ENCODE measurements at places on chromosomes 6 and 20.
A peak's percentile ranks its signal among the peaks of the same experiment; 100 is the strongest.

- no peak for DNase-seq
These were observed 39.6 kb downstream of the TFEB start for GRCh38 chr6:41695825-41696224.

DNA sequence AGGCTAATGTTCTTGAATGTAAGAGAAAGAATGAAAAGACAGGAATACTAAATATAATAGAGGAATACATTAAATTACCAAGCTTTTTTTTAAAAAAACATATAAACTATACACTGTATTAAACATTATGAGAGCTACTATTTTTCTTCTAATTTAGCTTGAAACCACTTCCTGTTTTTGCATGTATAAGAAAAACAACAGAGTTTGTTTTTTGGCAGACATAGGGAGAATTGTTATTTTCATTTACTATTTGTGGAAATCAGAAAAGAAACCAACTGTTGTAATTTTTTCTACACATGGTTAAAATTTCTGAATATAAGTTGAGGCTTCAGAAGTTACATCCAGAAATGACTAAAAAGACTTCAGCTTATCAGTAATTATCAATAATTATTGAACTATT lies 991.8 kb upstream of the GJE1 start:
- DNase-seq = no peak

- DNase-seq = no peak
These were observed 93.0 kb upstream of the CEP85L start for GRCh38 chr6:118744261-118744941.

DNA sequence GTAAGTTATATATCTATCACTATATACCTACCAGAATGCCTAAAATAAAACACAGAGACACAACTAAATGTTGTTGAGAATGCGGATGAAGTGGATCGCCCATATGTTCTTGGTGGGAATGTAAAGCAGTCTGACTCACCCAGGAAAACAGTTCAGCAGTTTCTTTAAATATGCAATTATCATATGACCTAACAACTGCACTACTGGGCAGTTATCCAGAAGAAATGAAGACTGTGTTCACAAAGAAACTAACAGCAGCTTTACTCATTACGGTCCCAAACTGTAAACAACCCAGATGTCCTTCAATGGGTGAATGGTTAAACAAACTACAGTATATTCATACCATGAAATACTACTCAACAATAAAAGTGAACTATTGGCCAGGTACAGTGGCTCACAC lies 14.3 kb upstream of the ZC3H12D start:
- DNase-seq = no peak

DNA sequence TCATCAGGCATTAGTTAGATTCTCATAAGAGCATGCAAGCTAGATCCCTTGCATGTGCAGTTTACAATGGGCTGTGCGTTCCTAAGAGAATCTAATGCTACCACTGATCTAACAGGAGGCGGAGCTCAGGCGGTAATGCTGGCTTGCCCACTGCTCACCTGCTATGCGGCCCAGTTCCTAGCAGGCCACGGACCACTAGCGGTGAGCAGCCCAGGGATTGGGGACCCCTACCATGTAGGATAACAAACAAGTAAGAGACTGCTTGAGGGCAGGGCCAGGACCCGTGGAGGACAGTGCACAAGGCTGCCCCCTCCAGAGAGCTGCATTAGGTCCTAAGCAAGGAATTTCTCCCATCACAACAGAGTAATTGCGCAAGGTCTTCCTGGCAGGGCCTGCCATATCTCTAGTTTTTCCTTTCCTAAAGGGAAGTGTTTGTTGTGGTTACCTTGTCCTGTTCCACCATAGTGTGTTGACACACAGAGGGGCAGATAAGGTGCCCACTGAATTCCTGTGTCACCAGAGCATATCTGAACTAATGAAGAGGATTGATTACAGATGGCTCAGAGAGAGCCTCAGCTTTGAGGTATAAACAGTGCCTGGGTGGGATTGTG lies 58.0 kb downstream of the PACRG start:
- no peak for DNase-seq

- DNase-seq = no peak
These were observed 288.8 kb downstream of the ADGB start for GRCh38 chr6:146887447-146888077.

DNA sequence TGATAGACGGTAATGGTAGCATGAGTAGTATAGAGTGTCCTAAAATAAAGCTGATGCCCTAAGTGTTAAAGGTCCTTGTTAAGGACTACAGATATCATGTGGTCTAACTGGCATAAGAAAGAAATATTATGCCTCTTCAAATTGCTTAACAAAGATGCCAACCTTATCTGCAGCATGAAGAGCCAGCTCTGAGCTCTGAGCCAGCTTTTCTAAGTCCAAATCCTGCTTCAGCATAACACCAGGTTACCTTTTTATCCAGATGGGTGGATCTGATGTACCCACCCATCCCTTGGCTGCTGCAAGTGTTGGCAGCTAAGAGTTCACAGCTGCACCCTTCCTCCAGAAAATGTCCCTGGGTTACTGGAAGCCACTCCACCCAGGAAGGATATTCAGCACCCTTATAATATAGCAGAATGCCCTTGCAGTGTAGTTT lies 83.8 kb downstream of the TENT5A start:
- DNase-seq = no peak

DNA sequence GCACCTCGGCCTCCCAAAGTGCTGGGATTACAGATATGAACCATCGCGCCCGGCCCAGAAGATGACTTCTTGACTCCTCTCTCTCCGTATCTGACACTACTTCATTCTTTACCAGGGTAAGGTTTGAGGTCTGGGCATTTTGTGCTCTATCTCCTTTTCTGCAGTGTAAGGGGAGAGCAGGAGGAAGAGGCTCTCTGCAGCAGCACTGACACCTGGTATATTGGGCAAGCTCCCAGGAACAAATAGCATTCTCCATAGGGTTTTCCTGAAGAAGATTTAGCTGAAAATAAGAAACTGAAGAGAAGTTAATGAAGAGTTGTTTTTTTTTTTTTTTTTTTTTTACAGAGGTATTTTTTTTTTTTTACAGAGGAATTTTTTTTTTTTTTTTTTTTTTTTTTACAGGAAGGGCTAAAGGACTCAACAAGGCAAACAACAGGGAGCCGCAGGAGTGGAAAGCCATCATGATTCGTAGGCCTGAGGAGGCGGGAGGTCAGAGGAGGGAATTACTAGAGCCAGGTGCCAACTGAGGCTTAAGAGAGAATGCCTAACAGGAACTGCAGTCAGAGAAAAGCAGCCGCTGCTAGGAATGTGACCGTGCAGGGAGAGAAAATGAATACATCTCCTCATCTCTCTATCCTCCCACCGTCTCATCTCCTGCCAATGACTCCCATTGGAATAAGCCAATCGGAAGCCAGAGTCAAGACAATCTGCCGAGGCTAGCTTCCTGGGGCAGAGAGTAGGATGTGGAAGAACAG lies 34.7 kb upstream of the ADGRF4 start:
- no peak for DNase-seq

GRCh38 chr6:11485271-11485670 lies 52.3 kb upstream of the TMEM170B start:
- DNase-seq = no peak

GRCh38 chr20:4059606-4060005 lies 44.2 kb upstream of the RNF24 start:
- no peak for DNase-seq

DNA sequence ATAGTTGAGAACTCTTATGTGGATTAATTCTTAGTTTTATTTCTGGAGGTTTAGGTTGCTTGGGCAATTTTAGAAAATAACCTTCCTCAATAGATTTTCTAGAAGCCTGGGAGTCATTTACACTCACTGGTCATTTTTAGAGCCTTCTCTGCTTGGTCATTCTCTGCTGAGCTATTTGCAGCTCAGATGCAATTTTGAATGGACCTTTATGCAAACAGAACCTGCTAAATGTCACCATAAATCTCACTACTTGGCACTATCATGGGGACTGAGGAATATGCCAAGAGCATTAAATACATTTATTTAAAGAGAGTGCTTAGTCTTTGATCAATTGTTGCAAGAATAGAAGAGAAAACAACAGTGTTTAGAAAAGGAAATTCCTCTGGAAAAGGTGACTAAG lies 154.0 kb downstream of the CLVS2 start:
- DNase-seq = no peak

DNA sequence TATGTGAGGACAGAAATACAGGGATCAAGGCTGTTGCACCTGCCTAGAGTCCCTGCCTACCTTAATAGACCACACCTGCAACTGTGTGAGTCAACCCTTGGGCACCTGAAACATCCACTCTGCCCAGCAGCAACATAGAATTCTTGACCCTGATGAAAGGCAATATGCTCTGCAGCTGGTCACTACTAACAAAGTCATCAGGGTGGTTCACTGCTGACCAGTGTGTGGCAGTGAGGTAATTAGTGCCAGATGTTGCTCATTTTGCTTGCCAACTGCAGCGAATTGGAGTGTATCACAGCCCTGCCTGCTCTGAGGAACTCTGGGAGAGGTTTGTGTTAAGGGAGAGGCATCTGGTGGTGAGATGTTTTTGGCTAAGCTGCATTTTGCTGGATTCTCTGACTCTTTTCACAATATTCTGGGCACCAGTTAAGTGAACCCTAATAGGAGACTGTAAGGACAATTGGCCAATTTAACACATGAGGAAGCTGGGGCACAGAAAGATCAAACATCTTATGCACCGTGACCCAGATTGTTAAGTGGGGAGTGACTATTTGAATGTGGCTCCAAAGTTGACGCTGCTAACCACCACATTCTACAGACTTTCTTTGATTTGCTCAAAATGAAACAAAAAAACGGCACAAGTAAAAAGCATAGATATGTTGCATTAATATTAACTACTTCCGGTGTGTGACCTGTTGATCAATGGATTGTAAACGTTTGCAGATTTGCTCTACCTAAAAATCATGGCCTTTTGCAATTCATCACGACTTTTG lies 61.9 kb upstream of the OPRM1 start:
- DNase-seq = no peak

DNA sequence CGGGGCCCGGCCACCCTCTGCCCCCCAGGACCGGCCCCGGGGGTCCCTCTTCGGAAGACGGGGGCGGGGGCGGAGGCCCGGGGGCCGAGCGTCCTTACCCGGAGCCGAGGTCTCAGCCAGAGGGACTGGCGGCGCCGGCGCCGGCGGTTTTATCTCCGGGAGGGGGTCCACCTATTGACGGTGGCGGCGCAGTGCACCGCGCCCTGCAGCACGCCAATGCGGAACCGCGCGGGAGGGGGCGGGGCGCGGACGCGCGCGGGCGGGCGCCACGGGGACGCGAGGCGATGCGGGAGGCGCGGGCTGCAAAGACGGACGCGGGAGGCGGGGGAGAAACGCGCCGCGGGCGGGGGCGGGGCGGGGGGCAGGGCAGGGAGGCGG lies at the start of gene EEF1A2:
TSS of gene EEF1A2 (minus strand) at position 124 of the 378 bp plus-strand sequence. CDS start 1,320 bp downstream, outside the sequence.
- DNase-seq = peak; percentile 68

DNA sequence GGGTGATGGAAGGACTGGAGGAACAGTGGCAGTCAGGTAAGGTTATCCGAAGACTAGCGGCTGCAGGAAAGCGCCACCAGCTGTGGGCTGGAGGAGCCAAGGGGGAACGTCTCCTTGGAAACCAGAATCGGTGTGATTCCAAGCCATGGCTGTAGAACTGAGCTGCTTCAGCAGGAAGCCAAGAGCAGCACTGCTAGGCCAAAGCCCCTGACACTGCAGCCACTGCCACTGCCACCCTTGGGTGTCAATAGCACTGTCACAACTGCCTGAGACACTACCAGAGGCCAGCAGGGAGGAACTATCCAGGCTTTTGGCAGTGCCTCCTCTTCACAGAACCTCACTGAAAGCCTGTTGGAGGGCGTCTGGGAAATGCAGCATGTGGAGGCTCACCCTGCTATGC lies 289.6 kb upstream of the SUPT3H start:
- DNase-seq = no peak

GRCh38 chr6:120774275-120774674 lies 560.0 kb downstream of the TBC1D32 start:
- no peak for DNase-seq

GRCh38 chr20:12090920-12091319 lies 173.2 kb downstream of the BTBD3 start:
- no peak for DNase-seq

- no peak for DNase-seq
These were observed 138.2 kb downstream of the TENT5A start for GRCh38 chr6:81614292-81614691.

GRCh38 chr6:3355011-3355357 lies 96.2 kb downstream of the PSMG4 start:
- DNase-seq = no peak

- no peak for DNase-seq
These were observed 17.4 kb downstream of the CST7 start for GRCh38 chr20:24966317-24967012.

DNA sequence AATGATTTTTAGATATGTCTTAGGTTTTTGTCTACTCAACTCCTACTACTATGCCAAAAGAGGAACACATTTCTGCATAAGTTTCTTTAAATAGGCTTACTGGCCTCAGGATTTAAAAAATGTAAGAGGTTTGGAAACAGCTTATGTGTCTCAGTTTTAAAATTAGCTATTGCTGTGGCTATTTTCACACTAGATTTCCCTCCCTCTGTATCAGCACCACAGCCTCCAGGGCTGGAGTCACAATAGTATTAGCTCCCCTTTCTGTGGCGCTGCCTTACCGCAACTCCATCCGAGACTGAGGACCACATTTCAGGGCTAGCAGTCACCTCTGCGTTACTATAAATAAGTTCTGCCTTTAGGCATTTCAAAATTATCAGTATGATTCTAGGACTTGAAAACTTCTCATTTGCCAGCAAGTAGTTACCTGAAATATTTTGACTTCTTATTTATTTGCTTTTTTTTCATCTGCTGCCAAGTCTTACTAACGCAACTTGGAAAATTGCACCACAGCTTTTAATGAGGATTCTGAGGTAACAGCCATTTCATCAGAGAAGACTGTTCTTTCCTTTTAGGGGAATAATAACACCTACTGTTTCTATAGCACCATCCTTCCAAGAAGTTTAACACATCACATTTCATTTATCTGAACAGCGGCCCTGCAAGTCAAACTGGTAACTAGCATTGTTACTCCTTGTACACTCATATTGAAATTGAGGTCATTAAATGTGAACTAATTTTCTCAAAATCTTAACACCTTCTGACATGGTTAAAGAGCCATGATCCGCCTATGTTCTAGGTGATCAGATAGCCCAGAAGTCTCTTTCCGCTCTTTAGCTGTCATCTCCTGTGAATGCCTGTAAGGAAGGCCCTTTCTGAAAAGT lies 105.9 kb downstream of the GJA10 start:
- DNase-seq = no peak

DNA sequence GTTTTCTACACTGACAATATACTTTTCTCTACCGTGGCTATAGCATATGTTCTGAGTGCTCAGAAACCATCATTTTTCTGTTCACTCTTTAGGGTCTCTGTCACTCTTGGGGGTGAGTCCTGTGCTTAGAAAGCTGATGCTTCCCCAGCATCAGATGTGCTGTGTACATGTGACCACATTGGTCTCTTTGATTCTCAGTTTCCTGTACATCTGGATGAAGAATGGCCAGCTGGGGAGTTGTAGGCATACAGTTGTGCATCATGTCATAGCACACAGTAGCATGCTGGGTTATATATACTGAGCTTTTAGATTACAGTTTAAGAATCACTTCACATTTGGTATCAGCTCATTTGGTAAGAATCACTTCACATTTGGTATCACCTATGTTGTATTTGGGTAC lies 238.6 kb upstream of the PREP start:
- no peak for DNase-seq
